Activated CD4-positive, CD25-positive, alpha-beta regulatory T cell (primary cell): ENCODE measurements at places on chromosomes 13 and 19.

GRCh38 chr19:44765033-44765948 lies 12.4 kb upstream of the CBLC start:
- DNase-seq: no peak

DNA sequence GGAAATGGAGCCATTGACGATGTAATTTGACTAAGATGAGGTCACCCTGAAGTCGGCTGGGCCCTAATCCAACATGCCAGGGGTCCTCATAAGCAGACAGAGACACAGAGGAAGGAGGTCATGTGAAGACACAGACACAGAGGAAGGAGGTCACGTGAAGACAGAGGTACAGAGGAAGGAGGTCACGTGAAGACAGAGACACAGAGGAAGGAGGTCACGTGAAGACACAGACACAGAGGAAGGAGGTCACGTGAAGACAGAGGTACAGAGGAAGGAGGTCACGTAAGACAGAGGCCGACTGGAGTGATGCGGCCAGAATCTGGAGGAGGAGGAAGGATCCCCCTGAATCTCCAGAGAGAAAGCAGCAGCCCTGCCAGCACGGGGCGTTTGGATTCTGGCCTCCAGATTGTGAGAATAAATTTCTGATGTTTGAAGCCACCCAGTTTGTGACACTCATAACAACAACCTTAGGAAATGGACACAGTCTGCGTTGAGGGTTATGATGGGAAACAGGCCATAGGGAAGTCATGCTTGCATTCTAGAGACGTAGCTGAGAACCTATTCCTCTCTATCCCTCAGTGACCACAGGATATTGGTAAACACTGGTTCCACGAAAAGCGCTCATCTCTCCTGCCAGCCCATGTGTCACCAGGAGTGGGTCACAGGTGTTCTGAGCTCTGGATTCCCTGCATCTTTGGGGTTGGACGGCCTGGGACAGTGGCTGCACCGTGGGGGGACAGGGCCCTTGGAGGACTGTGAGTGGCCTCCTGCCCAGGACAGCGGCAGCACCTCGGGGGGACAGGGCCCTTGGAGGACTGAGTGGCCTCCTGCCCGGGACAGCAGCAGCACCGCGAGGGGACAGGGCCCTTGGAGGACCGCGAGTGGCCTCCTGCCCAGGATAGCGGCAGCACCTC lies 108.5 kb downstream of the SOX1 start:
- no peak for DNase-seq

GRCh38 chr19:15673176-15673654 lies 328 bp downstream of the CYP4F12 start:
- no peak for DNase-seq

- DNase-seq: no peak
Observed at GRCh38 chr19:12838182-12838885, at the start of gene MAST1. MAST1 (plus strand) TSS chr19:12838515; CDS start chr19:12838573, 58 bp downstream.

- no peak for DNase-seq
Observed at GRCh38 chr19:54062643-54063042, 1.1 kb downstream of the VSTM1 start.

DNA sequence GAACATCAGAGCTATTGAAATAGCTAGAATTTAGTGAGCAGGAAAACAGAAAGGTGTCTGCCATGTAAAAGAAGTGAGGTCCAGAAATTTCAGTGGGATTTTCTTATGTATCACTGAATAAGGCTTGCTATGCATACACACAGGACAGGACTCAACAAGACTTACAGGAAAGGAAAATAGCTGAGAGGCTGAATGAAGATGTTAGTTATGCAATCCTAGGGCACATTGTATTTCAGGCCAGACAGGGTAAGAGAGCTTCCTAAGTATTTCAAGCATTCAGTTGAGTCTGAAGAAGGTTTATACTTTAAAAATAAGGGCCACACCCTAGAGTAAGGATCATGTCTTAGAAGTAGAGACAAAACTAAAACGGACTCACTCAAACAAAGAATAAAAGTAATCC lies 419.9 kb upstream of the PRR20A start:
- no peak for DNase-seq

GRCh38 chr19:48308631-48309586 lies 16.4 kb upstream of the EMP3 start:
- DNase-seq: no peak

DNA sequence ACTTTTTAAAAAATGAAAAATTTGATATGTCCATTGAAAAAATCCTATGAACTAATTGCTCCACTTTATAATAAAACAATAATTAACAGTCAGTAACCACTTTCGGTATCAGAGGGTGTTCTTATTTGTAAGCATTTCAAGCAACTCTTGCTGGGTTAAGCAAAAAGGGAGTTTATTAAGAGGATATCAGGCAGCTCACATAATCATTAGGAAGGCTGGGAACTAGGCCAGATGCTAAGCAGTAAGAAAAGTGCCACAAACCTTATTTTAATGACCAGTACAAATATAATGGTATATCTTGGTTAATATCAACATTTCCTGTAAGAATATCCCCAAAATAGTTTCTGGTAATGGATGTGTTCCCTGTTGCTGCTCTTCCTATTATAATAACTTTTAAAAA lies 2618.3 kb upstream of the PCDH20 start:
- DNase-seq: no peak

- DNase-seq: no peak
Observed at GRCh38 chr19:8306235-8307054, 1.7 kb downstream of the CD320 start.

GRCh38 chr13:41505209-41505835 lies 48.0 kb downstream of the RGCC start:
- no peak for DNase-seq

DNA sequence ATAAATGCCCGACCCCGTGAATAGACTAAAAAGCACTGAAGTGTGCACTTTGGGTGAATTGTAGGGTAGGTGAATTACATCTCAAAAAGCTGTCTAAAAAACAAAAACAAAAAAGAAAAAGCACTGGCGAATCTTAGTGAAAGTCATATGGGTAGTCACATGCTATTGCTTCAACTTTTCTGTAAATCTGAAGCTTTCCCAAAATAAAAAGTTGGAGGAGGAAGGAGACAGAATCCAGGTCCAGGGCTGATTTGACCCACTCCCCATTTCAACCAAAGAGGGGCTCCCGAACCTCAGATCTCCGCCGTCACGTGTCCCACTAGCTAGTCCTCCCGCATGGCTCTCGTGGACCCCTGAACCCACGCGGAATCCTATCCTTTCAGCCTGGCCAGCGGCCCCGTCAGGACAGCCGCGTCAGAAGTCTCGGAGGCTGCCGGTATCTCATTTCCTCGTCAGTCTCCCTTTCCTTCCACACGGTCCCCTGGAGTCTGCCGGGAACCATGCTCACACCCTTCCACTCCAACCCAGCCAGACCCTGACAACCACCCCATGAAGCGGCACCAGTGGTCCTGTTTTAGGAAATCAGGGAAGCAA lies 6.1 kb downstream of the PPP1R12C start:
- DNase-seq: no peak

- no peak for DNase-seq
Observed at GRCh38 chr19:20968092-20968491, 45.0 kb downstream of the ZNF85 start.

- peak; percentile 31 for DNase-seq
Observed at GRCh38 chr19:18014197-18014596, 6.2 kb downstream of the ARRDC2 start.

DNA sequence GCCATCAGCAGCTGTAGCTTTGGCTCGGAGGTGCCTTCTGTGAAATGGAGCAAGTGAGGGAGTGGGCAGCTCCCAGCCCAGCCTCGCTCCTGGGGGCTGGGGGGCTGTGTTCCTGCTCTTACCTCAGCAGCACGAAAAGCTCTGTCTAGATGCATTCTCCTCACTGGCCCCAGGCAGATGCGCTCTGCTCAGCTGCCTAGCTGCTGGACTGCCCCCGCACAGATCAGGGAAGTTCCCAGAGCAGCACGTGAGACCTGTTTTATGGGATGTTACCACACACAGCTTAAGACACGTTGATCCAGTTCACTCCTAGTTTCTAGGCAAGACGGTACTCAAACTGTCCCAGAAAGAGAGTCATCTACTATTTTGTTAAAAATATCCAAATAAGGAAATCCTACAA lies 13.6 kb downstream of the LCP1 start:
- DNase-seq: no peak

DNA sequence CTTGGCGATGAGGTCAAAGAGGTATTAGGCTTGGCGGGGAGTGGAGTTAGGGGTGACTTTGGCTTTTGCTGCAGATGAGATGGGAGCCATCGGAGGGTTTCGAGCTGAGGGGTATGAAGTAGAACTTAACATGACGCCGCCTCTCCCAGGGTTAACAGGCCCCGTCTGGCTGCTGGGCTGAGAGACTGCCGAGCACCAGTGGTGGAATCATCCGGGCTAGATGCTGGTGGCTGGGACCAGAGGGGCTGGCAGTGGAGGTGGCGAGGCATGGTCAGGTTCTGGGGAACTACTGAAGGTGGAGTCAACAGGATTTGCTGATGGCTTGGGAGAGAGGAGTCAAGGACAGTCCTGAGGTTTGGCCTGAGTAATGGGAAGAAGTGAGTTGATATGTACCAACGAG lies 4.9 kb downstream of the RFX2 start:
- no peak for DNase-seq

GRCh38 chr19:46426035-46426505 lies 2.7 kb downstream of the PNMA8C start:
- no peak for DNase-seq

DNA sequence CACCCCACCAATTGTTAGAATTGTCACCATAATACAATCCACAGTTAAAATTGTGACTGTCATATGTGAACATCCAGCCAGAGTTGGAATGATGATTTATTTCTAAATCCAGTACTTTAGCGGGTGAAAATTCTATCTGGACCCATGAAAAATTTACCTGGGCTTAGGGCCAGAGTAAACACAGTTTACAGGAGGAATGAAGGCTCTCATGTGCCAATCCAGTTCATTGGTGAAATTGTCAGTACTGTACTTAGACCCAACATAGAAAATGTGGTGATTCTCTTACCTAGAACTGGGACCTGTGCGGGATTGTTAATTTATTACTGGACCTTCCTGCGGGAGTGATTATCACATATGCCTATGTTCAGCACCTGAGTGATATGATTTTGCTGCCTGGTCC lies 27.3 kb upstream of the ZNF681 start:
- DNase-seq: no peak

- DNase-seq: no peak
Observed at GRCh38 chr13:46142776-46143175, 37.9 kb upstream of the CPB2 start.

DNA sequence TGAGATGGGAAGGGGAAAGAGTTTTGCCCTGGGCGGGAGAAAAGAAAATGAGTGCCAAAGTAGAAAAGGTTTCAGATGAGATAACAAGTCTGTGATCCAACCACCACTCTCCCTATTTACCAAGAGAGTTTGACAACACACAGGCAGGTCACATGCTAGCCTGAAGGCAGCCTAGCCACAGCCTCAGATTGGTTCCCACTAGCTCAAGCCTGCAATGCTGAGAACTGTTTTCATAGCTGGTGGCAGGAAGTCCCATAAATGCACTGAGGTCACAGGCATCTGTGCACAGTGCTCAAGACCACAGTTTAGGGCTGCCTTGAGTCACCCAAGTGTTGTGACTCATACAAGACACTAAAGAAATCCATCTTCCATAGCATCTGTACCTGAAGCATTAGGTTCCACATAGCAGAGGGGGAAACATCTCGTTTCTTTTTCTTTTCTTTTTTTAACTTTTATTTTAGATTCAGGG lies 18.5 kb upstream of the POP4 start:
- no peak for DNase-seq

DNA sequence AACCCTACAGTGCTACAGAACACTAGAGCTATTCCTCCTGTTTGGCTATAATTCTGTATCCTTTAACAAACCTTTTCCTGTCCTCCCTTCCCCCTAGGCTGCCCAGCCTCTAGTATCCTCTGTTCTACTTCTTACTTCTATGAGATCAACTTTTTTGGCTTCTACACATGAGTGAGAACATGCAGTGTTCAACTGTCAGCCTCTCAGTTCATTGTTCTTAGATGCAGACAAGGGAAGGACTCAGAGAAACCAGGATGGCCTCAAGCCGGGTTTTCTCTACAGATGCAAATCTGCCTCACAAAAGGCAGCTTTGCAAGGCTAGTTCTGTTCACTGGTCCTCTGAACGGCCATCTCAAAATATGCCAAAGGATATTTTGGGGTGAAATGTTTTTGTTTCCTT lies 18.4 kb downstream of the AMER2 start:
- DNase-seq: no peak

DNA sequence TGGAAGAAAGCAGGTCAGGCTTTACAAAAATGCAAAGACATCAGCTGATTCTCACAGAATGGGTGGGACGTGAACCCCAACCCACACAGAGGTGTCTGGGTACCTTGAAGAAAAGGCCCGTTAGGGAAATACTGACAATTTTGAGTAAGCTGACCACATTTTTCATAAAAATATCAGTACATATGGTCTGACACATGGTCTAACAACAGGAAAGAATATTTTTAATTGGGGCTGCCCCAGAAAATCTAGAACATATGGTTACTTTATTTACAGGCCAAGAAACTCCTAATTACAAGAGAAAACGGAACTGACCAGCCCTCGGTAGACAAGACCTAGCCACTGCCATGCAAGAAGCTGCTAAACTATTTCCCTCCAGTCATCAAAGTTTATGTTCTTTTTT lies 48.7 kb upstream of the ITM2B start:
- no peak for DNase-seq

- no peak for DNase-seq
Observed at GRCh38 chr13:44713788-44714469, 137.8 kb upstream of the TSC22D1 start.

- DNase-seq: no peak
Observed at GRCh38 chr13:56861476-56861875, 279.2 kb upstream of the PRR20A start.

DNA sequence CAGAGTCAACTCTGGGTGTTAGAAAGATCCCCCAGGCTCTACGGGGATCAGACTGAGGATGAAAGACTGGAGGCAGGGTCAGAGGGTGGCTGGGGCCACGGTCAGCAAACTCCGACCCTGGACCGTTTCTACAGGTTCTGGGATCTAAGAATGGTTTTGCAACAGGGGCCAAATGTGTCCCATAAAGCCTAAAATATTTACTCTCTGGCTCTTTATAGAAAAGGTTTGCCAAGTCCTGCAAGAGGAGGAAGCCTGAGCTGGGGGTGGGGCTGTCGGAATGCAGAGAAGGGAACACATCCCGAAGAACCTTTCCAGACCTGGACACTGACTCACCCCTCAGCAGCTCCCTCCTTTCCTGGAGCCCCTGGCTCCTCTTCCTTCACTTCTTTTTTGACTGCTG lies 20.7 kb downstream of the LIG1 start:
- no peak for DNase-seq

DNA sequence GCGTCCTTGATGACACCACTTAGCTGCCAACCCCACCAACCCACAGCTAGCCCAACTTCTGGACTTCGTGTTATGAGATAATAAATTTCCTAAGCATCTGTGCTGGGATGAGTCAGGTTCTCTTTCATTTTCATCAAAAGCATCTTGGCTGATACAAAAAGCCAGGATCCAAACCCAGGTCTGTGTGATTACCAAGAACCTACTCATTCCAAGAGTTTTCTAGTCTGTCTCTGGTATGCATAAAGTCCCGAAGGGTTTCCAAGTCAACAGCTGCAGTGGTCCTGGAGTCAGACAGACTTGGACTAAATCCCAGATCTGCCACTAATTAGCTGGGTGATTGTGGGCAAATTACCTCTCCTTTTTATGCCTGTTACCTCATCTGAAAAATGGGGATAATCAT lies 55.5 kb upstream of the SERP2 start:
- no peak for DNase-seq

GRCh38 chr19:36837176-36837905 lies 846 bp downstream of the ZNF790 start:
- no peak for DNase-seq

- no peak for DNase-seq
Observed at GRCh38 chr19:4971424-4971793, 2.5 kb downstream of the KDM4B start.
